ENCODE measurements at places on chromosomes 3 and 15.

DNA sequence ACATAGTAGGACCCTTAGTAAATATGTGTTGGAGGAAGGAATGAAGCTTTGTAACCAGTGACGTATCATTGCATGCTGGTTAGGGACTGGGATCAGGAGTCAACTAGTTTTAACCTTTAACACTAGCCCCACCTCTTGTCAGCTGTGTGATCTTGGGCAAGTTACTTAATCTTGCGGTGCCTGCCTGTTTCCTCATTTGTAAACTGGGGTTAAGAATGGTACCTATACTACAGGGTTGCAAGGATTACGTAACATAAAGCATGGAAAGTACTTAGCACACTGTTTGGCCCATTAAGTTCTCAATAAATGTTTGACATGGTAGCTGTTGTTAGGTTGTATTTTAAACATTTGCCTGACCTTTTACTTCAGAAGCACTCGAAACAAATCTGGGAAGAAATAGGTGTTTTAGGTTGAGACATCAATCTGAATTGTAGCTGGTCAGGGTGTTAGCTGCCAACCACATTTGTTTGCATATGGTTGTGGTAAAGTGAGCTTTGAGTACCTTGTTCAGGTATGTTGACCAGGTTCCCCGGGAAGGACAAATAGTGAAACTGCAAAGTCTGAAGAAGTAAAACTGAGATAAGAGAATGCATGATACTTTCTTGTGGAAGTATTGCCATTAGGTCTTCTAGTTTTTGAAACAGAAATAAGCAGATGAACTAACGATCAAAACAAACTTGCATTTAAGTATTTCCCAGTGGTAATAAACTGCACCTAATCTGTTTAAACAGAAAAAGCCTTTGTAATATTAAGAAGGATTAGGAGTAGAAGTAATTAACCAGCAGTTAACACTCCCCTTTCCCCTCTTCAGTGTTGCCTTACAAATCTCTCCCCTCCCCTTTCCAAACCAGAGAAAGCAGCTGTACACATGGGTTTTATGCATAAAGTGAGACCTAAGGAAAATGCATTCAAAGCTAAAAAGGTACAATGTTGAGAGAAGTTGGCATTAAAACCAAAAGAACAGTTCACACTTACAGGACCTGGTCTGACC, 25.8 kb upstream of the SCAANT1 start:
- DNase-seq: no peak

DNA sequence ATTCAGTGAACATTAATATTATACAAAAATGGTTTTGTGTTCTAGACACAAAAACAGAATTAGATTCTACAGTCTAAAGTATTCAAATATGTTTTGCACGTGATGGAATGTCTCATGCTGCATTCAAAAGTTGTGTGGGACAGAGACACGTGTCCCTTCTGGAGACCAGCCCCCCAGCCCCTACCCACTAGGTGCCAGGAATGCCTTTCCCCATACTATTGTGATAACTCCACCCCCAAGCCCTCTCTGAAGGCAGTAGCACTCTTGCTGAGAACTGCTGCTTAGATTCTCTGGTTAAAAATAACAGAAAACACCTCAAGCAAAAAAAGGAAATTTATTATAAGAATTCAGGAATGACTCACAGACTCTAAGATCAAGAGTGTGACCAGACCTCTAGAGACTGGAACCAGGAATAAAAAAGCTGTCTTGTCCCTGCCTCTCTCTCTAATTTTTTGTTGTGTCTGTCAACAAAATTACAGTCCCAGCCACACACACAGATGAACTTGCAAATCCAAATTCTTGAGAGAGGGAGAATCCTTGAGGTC, 57.7 kb downstream of the PXYLP1 start:
- DNase-seq: no peak

DNA sequence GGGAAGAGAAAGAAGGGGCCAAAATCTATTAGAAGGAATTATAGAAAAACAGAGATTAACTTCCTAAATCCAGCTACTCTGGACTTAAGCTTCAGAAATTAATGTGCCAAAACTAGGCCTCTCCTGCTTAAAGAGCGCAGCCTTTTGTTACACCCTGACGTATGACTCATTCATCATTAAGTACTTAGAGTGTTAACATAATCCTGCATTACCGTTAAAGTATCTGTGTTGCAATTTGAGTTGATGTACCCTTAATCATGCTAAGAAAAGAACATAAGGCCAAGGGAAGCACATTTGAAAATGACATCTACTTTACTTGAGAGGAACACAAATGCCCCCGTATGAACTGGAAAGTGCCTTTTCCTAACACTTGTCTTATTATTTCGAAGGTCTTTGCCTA, 7.9 kb downstream of the HTR3D start:
- no peak for DNase-seq

- DNase-seq: no peak
Observed at GRCh38 chr3:102398176-102398575, 36.6 kb upstream of the ZPLD1 start.

DNA sequence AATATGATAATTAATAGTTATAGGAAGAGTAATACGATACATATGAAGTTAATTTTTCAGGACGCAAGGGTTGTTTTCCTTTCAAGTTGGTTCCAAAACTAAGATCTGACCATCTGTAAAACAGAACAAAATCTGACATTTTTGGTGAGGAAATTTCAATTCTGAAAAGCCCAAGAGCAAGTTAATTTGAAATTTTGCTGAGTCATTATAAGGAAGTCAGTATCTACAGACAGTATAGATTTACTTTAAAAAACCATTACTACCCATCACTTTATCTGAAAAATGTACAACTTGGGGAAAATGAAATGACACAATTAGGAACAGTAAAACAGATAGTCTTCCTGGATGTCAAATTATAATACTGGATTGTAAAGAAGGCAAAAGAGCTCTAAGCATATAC, 12.5 kb downstream of the INTS14 start:
- DNase-seq: no peak
